Small intestine (tissue), 16 donors: ENCODE measurements at places on chromosomes 5 and 9.
A peak's percentile ranks its signal among the peaks of the same experiment; 100 is the strongest.

DNA sequence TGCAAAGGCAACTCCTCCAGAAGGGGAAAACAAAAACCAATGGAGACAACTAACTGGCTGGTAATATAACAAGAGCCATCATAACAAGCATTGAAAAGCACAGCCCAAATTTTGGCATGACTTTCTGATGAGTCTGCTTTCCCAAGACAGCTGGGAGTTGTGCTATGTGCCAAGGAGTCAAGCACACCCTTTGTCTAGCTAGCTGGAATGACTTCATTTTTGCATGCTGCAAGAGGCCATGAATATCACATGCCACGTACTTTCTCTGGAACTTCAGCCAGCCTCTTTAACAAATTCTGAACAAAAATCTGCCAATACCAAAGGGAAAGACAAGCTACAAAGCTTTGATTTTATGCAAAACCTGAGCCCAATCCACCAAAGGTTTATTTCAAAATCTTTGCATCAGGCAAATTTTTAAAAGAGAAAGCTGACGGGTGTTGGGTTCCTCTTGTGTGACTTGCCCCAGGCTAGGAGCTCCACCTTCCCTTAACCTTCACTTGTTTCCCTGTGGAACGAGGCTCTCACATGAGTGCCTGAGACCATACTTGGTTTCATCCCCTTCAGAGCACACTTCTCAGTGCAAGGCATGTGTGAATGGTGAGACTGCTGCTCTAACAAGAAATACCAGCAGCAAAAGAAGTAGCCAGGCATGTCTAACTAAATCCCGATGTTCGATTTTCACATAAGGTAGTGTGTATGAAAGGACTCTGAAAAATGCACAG lies 47.3 kb downstream of the S1PR3 start:
- no peak for DNase-seq

DNA sequence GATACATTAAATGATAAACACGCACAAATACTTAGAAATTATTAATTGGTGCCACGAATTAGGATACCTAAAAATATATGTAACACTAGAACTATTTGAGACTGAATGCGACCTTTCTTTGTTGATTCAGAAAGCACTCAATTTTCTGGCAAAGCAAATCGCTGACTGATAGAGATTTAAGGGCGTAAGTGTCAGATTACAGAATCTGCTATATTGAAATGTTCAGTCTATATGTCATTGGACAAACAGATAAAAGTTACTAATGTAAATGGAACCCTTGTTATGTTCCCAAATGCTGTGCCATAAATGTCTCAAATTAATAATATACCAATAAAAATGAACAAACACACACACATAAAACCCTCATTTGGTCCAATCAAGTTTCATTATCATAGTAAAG lies 137.9 kb downstream of the MPDZ start:
- DNase-seq = no peak

DNA sequence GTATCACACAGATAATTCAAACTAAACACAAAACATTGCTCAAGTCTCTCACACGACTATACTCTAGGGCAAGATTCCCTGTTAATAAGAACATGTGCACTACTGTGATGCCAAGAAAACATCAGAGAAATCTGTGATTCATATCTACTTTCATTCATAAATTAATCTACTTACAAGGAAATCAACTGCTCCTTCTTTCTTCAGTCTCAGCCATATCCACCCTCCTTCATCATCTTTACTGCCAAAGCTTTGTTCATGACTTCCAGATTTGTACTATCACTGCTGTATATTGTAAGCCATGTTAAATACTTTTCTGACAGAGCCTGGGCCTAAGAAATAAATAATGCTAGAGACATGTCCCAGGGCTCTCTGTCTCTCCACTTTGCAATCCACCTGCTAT lies 35.1 kb downstream of the CTNNAL1 start:
- no peak for DNase-seq

DNA sequence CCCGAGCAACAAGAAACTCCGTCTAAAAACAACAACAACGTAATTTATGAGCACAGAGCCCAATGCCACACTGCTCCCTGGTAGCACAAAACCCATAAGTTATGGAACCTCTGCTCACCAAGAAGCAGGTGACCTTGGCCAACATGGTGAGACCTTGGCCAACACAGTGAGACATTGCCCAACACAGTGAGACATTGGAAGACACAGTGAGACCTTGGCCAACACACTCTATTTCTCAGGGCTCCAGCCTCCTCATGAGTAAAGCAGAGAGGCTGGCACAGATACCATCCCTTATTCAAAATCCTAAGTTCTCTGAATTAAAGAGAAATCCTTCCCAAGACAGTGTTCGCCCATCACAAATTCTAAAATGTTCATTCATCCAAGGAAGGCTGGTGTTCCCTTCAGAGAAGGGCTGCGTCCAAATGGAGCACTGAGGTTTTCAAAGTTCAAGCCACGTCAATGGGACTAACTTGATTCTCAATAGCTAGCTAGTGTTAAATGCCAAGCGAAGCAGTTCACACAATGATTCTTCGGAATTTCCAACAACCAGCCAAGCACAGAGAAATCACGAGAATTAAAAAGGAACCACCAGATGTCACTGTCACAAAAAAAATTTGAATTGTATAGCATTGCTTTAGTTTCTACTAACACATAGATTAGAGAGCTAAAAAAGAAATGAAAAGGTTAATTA lies 29.5 kb downstream of the TTC39B start:
- peak; percentile 61 for DNase-seq

GRCh38 chr9:133615186-133615585 lies 6.0 kb upstream of the FAM163B start:
- DNase-seq = no peak

GRCh38 chr9:90477535-90477934 lies 165.1 kb downstream of the DIRAS2 start:
- no peak for DNase-seq

DNA sequence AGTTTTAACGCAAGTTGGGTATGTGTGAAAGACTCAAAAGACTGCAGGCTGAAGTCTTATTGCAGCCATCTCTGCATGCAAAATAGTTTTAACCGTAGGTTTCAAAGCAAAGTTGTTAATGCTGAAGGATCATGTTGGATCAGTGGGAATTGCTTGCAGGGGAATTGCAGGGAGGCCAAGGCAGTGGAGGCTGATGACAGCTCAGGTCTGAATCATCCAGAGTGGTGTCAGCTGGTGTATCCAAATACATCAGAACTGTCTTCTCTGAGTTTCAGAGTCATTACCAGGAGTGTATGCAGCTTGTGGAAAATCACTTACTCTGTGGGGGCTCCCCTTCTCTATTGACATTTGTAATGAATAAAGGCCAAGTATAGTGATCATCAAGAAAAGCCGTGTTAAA lies 435.7 kb downstream of the SH3GL2 start:
- DNase-seq = no peak

- no peak for DNase-seq
Measured at GRCh38 chr9:93603011-93603410, 26.6 kb downstream of the PHF2 start.

DNA sequence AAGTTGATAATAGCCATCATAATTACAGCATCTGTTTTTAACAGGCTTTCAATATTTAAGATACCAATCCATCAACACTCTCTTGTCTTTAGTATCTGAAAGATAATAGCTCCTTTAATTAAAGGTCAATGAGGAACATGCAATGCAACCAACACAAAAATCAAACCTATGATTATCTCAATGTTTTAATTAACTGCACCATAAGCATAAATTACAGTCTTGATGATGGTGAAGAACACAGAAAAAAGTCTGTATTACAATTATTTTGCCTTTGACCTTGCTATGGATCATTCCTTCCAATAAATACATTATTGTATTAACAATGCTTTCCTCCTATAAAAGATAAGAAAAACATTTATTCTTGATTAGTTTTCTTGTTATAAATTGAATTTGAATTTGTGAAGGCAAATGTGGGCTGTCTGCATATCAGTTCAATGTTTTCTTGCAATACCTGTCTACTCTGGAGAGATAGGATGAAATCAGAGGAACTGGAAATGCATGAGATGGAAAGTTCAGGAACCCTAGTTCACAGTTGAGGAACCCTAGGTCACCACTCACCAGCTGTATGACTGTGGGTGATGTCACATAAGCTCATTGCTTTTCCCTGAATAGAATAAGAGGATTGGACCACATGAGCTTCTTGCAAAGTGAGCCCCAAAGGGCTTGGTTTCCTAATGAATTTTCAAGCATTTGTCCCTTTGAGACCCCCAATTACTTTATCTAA lies 58.5 kb upstream of the ANXA1 start:
- no peak for DNase-seq

DNA sequence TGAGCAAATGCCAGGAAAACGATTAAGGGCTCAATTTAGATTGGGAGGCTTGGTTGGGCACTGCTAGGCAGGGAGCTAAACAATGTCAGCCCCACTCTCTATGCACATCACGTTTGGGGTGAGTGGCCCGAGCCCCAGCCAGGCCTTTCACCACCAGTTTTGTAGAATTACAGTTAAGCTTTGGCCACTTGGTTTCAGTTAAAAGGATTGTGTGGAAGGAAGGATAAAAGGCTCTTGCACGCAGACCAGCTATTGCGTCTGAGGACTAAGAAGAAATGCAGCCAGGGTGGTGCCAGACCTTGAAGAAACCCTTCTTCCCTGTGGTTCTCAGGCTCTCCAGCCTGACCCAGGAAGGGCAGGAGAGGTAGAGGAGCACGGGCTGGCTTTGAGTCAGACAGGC lies 125.3 kb upstream of the SLC44A1 start:
- DNase-seq = no peak

DNA sequence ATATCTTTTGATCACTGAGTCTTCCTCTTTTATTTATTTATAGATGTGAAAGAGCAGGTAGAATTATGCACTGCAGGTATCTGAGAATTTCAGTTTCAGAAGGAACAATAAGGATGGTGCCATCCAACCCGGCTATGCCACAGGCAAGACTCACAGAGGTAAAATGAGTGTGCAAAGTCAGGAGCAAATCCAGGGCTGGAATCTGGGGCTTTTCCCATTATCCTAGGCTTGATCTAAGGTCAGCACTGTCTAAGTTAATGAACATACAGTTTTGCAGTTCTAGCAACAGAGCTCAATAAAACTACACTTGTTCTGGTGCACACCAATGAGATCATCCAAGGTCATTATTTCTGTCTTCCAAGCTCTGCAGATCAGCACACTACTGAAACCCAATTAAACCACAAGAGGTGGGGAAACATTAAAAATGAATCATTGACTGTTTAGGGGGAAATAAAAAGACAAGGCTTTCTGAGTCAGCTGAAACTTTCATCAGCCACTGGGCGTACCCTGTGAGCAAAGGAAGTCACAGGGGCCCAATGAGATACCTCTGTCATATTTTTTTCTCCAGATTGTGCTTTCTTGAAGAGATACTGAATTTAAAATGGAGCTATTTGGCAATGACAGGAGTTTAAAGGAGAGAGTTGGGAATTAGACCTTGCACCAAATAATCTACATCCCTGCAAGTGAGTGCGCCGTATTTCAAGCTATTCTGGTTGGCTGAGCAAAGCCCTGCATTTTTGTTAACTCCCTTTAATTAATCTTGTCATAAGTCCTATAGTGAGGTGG lies 662.2 kb upstream of the ZNF608 start:
- peak; percentile 50 for DNase-seq

DNA sequence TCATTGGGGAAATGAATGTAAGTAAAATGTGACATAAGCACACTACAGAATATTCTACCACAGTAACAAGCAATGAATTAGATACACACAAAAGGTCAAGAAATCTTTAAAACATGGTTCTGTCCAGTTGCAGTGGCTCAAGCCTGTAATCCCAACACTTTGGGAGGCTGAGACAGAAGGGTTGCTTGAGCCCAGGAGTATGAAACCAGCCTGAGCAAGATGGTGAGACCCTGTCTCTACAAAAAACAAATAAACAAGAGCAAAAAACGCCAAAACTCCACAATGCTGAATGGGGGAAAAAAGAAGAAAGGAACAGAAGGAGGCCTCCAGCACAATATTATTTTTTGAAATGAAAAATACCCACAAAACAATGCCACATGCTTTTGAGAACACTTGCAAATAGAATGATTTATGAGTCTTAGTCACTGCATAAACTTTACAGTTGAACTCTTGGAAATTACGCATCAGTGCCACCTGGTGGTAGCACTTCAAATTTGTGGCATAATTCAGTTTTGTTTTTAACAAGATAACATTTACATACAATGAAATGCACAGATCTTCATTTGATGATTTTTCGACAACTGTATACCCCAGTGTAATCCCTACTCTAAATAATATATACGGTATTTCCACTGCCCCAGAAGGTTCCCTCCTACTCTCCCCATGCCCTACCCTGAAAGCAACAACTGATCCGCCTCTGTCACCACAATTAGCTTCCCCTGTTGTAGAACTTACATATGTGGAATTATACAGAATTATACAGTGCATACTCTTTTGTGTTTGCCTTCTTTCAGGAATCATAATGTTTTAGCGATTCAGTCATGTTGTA lies 14.4 kb upstream of the SPINK4 start:
- DNase-seq = peak; percentile 86

DNA sequence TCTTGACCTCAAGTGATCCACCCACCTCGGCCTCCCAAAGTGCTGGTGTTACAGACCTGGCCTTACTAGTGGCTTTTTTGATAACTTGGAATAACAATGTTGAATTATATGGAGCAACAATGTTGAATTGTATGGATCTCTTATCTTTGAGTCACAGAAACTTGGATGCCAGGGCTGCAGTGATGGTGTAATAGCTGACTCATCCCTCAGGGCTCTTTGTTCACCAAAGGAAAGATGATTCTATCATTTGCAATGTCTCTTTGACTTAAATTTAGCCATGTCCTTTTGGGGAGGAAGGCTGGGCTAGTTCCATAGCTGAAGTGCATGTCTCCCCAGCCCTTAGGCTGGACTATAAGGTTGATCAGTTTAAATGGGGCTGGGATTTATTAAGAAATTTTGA lies 172.3 kb downstream of the PDZD2 start:
- no peak for DNase-seq

GRCh38 chr9:110452227-110452801 lies 114.7 kb upstream of the TXNDC8 start:
- DNase-seq = no peak

DNA sequence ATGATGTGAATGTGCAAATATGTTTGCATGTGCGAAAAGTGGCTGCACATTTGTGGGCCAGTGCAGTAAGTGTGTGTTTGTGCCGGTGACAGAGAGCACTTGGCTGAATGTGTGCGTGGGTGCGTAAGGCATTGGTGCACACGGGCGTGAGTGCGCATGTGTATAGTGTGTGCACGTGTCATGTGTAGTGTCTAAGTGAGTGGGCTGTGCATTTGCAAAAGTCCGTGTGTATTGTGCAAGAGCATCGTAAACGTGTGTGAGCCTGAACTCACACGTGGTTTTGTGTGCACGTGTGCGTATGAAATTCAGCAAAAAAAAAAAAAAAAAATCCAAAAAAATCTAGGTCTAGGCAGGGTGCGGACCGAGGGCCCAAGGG lies 6.5 kb upstream of the EBF1 start:
- no peak for DNase-seq

- DNase-seq = no peak
Measured at GRCh38 chr9:7739595-7739994, 60.0 kb downstream of the DMAC1 start.

- DNase-seq = no peak
Measured at GRCh38 chr9:132698989-132699388, 28.7 kb downstream of the GTF3C4 start.

- no peak for DNase-seq
Measured at GRCh38 chr9:18488886-18489285, 14.9 kb downstream of the ADAMTSL1 start.

- DNase-seq = no peak
Measured at GRCh38 chr9:96612966-96613589, 6.6 kb downstream of the CDC14B start.

- no peak for DNase-seq
Measured at GRCh38 chr5:72093217-72093616, 14.1 kb upstream of the MAP1B start.
